ENCODE measurements at places on chromosomes 4 and X.
A peak's percentile ranks its signal among the peaks of the same experiment; 100 is the strongest.

DNA sequence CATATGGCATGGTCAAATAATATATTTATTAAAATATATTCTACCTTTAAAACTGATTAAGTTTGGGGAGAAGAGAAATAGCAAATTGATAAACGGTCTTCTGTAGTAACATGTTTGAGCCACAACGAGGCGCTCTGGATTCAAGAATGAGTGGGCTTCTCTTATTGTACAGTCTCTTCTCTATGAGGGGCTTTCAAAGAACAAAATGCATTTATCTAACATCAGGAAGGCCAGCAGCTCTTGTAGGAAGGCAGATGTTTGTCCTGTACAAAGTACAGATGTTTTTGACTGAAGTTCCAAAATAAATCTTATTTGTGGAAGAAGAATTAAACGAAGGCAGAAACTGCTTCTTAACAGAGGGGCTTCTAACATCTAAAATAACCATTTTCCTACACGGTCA is 153.6 kb downstream of the RASL11B start:
- DNase-seq: peak; percentile 21

- no peak for DNase-seq
Measured at GRCh38 chr4:39729557-39729956, 31.6 kb downstream of the UBE2K start.

GRCh38 chrX:140733766-140734342 is 24.3 kb downstream of the LINC00632 start:
- DNase-seq: no peak

GRCh38 chr4:5615496-5616075 is 92.8 kb downstream of the EVC2 start:
- DNase-seq: no peak

DNA sequence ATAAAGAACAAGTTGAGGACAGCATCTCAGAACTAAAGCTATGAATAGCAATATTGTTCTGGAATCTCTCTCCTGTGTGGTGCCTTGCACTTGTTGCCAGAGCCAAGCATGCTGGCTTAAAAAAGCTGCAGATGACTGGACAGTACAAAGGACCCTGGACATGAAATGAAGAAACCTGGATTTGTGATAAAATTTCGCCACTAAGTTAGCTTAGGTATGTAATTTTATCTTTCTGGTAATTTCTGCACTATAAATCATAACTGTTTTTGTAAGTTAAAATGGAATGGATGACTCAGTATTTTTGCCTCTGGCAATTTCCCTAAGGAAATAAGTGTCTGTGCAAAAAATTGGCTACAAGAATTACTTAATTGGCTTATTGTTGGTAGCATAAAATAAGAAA is 317.2 kb downstream of the CAMK2D start:
- no peak for DNase-seq

GRCh38 chr4:125703443-125703842 is 388.7 kb downstream of the FAT4 start:
- no peak for DNase-seq

DNA sequence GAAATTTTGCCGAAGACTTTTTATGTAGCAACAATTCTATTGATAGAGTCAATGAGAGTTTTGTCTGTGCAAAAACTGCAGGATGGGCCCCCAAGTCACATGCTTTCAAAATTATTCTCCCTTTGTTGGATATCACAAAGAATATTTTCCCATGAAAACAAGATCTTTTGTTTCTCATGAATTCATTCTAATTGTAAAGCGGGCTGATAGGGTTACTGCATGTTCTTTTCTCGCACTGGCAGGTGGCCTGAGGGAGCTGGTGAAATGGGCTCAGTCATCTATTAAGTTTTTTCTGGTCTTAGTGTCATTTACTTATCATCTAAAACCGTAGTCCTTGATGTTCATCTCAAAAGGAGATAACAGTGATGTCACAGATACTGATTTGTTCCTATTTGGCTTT is 44.2 kb downstream of the MID1IP1 start:
- no peak for DNase-seq

- DNase-seq: no peak
Measured at GRCh38 chrX:25025615-25026014, 9.8 kb upstream of the ARX start.

DNA sequence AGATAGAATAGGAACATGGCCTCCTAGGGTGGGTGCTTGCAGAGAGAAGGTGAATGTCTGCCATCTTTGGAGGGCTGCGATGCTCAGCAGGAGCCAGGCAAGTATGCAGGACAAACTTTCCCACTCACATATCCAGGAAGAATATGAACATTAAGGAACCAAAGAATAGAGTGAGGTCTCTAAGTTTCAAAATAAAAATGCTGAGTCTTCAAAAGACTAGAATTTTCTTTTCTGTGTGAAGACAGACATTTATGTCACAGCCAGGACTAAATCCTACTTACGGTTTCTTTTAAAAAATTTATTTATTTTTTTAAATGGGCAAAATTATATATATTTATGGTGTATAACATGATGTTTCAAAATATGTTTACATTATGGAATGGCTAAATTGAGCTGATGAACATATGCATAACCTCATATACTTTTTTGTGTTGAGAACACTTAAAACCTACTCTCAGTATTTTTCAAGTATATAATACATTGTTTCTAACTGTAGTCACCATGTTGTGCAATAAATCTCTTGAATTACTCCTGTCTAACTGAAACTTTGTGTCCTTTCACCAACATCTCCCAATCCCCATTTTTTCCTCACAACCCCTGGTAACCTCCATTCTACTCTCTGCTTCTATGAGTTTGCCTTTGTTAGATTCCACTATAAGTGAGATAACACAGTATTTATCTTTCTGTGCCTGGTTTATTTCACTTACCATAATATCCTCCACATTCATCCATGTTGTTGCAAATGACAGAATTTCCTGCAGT is 177.8 kb upstream of the HAND2 start:
- no peak for DNase-seq

DNA sequence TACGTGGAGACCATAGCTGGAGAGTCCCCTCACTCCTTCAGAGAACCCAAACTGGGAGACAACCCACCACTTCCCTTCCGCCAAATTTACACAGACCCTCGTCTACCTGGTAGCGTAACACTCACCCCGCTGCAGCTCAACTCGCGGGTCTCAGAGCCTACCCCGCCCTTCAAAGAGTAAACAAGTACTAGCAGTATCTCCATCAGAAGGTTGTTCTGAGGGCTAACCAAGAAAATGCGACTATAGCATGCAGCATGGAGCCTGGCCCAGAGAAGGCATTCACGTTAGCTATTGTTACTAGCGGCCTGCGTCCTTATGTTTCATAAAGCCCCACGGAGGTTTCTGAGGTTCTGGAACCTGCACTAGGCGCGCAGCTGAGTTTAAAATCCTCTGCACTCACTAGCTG is 531 bp upstream of the MANBA start:
- no peak for DNase-seq

- no peak for DNase-seq
Measured at GRCh38 chr4:114109776-114110175, 130.3 kb upstream of the ARSJ start.

GRCh38 chr4:40850496-40850895 is 100.7 kb downstream of the NSUN7 start:
- DNase-seq: no peak

DNA sequence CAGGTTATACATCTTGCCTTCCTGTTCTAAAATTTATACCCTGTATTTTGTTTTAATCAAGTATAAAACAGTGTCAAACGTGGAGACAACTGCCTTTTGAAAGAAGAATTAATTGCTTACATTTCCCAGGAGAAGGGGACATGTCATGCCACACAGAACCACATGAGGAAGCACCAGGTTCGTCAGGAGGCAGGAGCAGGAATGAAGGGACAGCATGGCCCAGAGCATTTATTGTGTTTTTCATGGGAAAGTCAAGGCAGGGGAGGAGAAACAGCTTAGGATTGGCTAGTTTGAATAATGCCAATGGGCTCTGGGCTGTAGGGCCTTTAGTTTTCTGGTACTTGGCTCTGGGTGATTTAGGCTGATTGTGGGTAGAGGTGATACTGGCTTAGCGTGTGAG is 203.7 kb downstream of the CFAP299 start:
- DNase-seq: no peak

- DNase-seq: no peak
Measured at GRCh38 chrX:137313627-137314026, 252.3 kb upstream of the ZIC3 start.

DNA sequence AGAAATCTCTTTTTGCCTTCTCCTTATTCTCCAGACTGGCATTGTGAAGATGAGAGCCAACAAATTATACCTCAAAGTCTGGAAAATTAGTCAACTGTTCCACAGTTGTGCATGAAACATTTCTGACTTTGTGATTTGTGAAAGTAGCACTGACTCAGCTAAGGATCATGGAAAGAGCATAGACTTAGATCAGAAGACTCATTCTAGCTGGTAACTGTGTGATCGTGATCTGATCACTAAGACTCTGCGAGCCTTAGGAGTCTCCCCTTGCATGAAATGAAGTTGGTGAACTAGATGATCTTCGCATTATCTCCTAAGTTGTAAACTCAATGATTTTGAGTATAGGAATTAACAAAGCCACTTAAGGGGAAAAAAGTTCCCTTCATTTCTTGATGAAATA is 668.1 kb downstream of the RPA4 start:
- no peak for DNase-seq

DNA sequence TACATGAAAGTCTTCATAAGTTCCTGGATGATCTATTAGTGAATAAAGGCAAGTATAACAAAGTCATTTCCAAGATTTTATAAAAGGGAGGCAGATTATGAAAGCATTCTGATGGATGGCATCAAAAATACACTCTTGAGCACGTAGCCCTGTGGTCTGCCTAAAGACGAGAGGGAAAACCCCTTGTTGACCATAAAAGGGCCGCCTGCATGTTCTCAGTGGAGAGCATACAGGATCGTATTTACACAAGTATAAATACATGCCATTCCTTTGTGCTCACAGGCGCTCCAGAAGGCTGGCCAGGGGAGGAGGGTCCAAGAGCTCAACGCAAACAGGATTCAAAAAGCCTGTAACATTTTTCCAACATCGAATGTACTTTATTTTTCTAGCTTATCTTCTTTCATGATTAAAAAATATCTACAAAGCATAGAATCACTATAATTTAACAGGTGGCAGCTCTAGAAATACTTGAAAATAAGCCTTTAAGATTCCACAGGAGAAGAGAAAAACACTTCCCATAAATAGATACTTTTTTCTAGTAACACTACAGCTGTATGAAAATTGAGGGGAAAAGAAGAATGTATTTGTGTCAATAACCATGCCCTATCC is 29.6 kb downstream of the PDGFC start:
- peak; percentile 19 for DNase-seq

- DNase-seq: no peak
Measured at GRCh38 chr4:42397635-42398170, 415 bp downstream of the SHISA3 start.

GRCh38 chr4:532588-533317 is 33.7 kb downstream of the PIGG start:
- DNase-seq: no peak

GRCh38 chr4:75895744-75896314 is 6.4 kb downstream of the PPEF2 start:
- DNase-seq: no peak

DNA sequence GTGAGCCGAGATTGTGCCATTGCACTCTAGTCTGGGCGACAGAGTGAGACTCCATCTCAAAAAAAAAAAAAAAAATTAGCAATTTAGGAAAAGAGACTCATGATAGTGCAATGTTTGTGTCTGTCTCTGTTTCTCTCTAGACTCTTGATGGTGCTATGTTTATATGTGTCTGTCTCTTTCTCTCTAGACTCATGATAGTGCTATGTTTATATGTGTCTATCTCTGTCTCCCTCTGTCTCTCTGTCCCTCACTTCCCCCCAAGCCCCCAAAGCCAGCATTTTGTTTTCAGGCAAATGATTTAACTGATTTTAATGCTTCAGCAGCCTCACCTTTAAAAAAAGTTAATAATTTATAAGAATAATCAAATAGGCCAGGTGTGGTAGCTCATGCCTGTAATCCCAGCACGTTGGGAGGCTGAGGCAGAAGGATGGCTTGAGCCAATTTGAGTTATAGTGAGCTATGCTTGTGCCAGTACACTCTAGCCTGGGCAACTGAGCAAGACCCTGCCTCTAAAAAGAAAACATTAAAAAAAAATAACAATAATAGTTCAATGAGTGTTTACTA is 6.9 kb downstream of the MOB1B start:
- DNase-seq: no peak

GRCh38 chrX:109843963-109844751 is 111.1 kb upstream of the ACSL4 start:
- no peak for DNase-seq

DNA sequence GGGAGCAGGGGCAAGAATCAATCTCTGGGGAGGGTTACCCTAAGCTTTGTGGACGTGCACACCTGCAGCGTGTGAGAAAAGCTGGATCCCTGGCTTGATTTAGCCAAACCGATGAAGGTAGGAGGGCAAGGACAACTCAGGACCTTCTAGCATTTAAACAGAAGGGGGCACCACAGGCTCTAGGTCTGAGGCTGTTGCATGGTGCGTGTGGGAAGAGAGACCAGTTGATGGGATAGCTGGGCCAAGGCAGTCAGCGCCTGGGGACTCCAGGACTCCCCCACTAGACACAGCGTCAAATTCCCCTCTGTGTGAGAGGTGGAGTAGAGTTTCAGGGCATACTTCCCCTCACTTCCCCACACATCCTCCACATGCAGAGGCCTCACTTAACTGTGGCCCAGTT is 4.3 kb downstream of the GABRQ start:
- DNase-seq: peak; percentile 19

GRCh38 chr4:85607624-85608023 is 132.7 kb downstream of the ARHGAP24 start:
- DNase-seq: no peak

- no peak for DNase-seq
Measured at GRCh38 chr4:10023806-10024205, 2.5 kb upstream of the SLC2A9 start.

- no peak for DNase-seq
Measured at GRCh38 chr4:169198167-169198566, 72.6 kb downstream of the SH3RF1 start.

DNA sequence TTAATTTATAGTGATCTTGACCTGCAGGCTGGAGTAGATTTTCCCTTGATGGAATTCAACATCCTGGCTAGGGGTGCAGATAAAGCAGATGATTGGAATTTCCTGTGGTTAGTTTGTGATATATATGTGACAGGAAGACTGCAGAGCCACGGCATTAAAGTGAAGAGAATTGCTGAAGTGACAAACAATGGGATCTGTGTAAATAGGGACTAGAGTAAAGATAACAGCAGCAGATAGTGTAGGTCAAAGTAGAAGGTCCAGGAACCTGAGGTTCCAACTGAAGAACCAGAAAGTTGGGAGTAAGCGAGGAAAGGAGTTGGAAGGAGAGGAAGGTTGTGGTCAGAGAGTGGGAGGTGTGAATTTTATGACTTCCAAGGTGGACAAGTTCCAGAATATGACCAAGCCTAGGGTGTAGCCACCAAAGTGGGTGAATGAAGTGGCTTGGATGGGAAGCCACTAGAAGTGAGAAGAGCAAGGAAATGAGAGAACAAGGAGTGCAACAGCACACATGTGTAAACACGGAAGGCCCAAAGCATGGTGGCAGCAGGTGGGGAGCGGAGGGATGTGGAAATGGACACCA is 325.0 kb downstream of the RAB28 start:
- DNase-seq: no peak

GRCh38 chr4:73067971-73068394 is 1.5 kb downstream of the COX18 start:
- no peak for DNase-seq

- no peak for DNase-seq
Measured at GRCh38 chr4:24395937-24396336, 188.4 kb downstream of the DHX15 start.

- no peak for DNase-seq
Measured at GRCh38 chr4:147108409-147108808, 162.7 kb upstream of the TTC29 start.
